ENCODE measurements at places on chromosomes 12 and 14.

DNA sequence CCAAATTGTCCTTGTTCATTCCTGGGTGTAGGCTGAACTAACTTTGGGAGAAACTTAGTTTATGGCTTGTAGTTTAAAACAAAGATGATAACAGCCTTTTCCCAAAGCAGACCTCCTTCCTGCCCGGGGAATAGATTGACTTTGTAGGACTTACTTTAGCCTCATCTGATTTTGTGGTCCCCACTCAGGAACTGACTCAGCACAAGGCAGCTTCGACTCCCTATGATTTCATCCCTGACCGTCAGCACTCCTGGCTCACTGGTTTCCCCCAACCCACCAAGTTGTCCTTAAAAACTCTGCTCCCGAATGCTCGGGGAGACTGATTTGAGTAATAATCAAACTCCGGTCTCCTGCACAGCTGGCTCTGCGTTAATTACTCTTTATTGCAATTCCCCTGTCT is 40.1 kb upstream of the DDHD1 start:
- no peak overlapping the region for H3K4me3 ChIP-seq
- H3K27me3 ChIP-seq = peaks cover 4% of the 10 kb centered on the region
- peaks cover 19% of the 10 kb centered on the region for H3K4me1 ChIP-seq
- DNase-seq = no peak

GRCh38 chr14:22163051-22163450 is 426.0 kb downstream of the DAD1 start:
- no peak overlapping the region for H3K4me3 ChIP-seq
- H3K27me3 ChIP-seq = peaks cover 11% of the 10 kb centered on the region
- peaks cover 7% of the 10 kb centered on the region for H3K4me1 ChIP-seq
- DNase-seq = no peak

DNA sequence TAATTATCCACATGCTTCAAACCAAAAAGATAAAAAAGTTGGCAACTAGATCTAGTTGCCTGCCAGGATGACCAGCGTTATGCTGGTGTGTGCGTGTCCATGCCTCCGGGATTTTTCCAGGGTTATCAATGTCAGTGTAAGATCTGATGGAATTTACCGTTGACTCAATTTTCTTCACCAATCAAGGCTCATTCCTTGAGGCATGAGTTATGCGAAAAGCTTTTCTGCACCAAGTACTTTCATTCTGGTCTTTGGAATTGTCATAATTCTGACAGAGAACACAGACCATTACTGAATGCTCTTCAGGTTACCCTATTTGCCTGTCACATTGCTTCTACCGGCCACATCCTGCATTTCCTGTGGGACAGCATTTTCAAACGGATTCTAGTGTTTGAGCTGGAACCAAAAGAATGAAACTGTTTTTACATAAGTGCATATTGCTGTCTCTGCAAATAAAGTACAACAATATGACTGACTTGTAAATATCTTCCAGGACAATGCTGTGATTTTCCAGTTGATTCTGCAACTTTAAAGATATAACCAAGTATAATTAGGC is 91.8 kb downstream of the DUSP16 start:
- H3K27ac ChIP-seq = no peak overlapping the region
- DNase-seq = no peak
- no peaks in the 10 kb centered on the region for H3K27me3 ChIP-seq

DNA sequence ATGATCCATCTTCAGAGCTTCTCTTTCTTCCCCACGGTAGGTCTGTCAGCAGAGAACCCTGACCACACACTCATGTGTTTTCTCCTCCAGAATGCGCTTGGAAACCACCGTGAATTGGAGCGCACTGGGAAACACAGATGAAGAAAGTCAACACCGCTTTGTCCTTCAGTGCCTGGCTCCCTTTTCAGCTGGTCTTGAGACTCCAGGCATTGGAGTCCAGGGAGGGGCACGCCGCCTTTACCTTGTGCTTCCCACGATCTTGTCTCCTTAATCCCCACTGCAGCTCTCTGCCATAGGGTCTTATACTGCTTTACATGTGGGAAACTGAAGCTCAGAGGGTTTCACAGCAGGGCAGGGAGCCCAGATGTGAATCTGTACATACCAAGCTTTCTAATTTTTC is 1.1 kb downstream of the FAM90A1 start:
- peak overlapping the region; percentile 33 for H3K27ac ChIP-seq
- no peak overlapping the region for H3K4me3 ChIP-seq
- peaks cover 14% of the 10 kb centered on the region for H3K4me1 ChIP-seq
- no peak for DNase-seq
- peaks cover 14% of the 10 kb centered on the region for H3K36me3 ChIP-seq

GRCh38 chr12:68919581-68920239 is 13.3 kb downstream of the CPM start:
- no peak overlapping the region for H3K4me3 ChIP-seq
- no peaks in the 10 kb centered on the region for H3K36me3 ChIP-seq
- H3K27ac ChIP-seq = peak overlapping the region; percentile 58
- peaks cover 2% of the 10 kb centered on the region for H3K27me3 ChIP-seq

- H3K4me1 ChIP-seq = peaks cover 45% of the 10 kb centered on the region
- H3K27me3 ChIP-seq = no peaks in the 10 kb centered on the region
- H3K27ac ChIP-seq = no peak overlapping the region
- H3K36me3 ChIP-seq = peaks cover 47% of the 10 kb centered on the region
- DNase-seq = no peak
- H3K4me3 ChIP-seq = no peak overlapping the region
Measured at GRCh38 chr12:51974646-51975045, 23.1 kb downstream of the ACVR1B start.

DNA sequence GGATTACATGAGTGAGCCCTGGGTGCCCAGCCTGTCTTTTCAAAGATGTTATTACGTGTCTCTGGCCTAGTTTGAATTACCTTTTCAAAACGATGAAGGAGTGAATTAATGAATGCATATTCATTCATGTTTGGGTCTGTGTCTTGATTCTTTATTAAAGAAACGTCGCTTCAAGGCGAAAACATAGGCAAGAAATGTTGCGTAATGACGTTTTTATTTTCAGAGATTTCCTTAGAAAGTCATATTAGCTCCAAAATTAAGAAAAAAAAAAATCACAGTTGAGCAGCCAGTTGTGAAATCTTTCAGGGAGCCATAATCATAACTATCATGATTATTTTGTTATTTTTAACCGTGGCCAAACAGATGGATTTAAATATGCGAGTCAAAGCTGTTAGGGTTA is 3.5 kb downstream of the PPFIBP1 start:
- no peak for DNase-seq
- peaks cover 10% of the 10 kb centered on the region for H3K36me3 ChIP-seq
- H3K27ac ChIP-seq = no peak overlapping the region

DNA sequence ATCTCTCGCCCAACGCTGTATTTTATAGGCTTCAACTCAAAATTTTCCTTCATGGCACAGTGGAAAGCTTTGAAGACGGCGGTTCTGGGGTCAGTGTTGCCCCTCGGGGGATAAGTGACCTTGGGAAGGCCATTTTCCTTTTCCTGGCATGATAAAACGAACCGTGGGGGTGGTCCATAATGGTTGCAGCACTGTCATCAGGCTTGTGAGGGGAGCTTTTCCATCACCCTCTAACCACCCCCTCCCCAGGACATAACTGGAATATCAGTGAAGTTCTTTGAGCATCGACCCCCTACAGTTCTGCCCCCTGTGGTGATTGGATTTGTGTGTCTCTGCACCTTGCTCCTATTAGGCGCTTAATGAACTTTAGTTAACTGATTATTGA is 16.0 kb downstream of the FOS start:
- H3K36me3 ChIP-seq = no peaks in the 10 kb centered on the region
- H3K27ac ChIP-seq = peak overlapping the region; percentile 96
- H3K4me3 ChIP-seq = peak overlapping the region; percentile 77
- DNase-seq = peak; percentile 18

DNA sequence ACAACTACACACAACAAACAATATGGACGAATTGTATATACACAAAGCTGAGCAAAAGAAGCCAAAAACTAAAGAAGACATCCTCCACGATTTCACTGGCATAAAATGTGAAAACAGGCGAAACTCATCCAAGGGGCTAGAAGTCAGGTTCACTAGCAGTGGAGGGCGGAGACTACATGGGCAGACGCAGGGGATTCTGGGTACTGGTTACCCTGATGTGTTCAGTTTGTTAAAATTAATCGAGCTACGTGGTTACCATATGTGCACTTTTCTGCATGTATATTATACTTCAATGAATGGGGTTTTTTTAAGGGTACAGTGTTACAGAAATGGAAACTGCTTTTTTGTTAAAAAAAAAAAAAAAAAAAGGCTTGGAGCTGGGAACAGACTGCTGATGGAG is 12.3 kb downstream of the KDM2B start:
- no peak for DNase-seq
- H3K27ac ChIP-seq = peak overlapping the region; percentile 95
- H3K4me3 ChIP-seq = no peak overlapping the region
- no peaks in the 10 kb centered on the region for H3K27me3 ChIP-seq

DNA sequence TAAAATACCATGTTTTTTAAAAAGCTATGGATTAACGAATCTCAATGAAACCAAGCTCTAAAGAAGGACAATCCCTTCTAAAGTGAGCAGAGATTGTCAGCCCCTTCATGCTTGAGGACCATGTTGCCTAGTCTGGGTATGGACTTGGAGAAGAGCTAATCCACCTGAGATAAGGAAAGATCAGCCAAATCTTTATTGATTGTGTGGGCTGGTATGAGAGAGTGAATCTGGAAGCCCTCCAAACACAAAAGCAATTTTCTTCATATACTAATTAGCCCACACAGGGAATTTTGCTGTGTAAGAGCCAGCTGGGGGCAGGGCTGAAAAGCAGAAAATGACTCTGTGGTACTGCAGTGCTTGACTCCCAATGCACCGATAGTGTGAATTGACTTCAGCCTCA is 47.4 kb upstream of the DICER1 start:
- H3K36me3 ChIP-seq = peaks cover 28% of the 10 kb centered on the region
- H3K4me3 ChIP-seq = no peak overlapping the region
- H3K27me3 ChIP-seq = no peaks in the 10 kb centered on the region
- no peak for DNase-seq
- peaks cover 8% of the 10 kb centered on the region for H3K4me1 ChIP-seq

DNA sequence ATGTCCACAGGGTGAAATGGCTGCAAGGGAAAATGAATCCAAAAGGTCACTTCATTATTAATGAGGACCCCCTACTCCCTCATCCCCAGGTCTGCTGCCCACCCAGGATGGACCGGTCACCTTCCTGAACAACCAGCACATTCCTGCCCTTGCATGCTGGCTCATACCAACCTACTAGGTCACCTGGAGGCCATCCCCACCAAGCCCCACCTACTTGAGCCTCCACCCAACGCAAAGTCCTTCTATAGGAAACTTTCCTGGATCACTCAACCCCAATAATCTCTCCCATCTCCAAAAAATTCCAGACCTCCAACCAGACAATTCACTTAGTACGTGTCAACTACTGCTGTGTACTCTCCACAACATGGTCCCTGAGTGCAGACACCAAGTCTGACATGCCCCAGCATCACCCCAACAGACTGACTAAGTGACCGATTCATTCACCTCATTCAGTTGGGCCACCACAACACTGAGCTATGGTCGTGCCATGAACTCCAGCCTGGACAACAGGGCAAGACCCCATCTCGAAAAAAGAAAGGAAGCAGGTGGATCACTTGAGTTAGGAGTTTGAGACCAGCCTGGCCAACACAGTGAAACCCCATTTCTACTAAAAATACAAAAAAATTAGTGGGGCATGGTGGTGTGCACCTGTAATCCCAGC is 18.1 kb downstream of the CLMN start:
- H3K36me3 ChIP-seq = peaks cover under 1% of the 10 kb centered on the region
- H3K27me3 ChIP-seq = peaks cover 38% of the 10 kb centered on the region
- H3K4me1 ChIP-seq = peaks cover 62% of the 10 kb centered on the region
- DNase-seq = no peak
- H3K27ac ChIP-seq = no peak overlapping the region
- H3K4me3 ChIP-seq = no peak overlapping the region

- DNase-seq = no peak
- H3K4me3 ChIP-seq = peak overlapping the region; percentile 6
- H3K36me3 ChIP-seq = peaks cover 31% of the 10 kb centered on the region
- peaks cover 37% of the 10 kb centered on the region for H3K4me1 ChIP-seq
- H3K27me3 ChIP-seq = peaks cover 13% of the 10 kb centered on the region
Measured at GRCh38 chr12:93568091-93568490, 4.4 kb upstream of the SOCS2 start.

DNA sequence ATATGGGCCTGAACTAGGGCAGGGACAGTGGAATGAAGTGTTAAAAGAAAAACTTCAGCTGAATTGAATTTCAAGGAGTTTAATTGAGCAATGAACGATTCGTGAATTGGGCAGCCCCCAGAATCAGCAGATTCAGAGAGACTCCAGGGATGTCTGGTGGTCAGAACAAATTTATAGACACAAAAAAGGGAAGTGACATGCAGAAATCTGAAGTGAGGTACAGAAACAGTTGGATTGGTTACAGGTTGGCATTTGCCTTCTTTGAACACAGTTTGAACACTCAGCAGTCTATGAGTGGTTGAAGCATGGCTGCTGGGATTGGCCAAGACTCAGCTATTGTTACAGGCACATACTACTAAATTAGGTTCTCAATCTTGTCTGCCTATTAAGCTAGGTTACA is 9.7 kb upstream of the TBPL2 start:
- H3K4me3 ChIP-seq = no peak overlapping the region
- no peak overlapping the region for H3K27ac ChIP-seq
- no peaks in the 10 kb centered on the region for H3K27me3 ChIP-seq
- peaks cover 30% of the 10 kb centered on the region for H3K4me1 ChIP-seq
- no peaks in the 10 kb centered on the region for H3K36me3 ChIP-seq

- H3K4me1 ChIP-seq = peaks cover 27% of the 10 kb centered on the region
- no peaks in the 10 kb centered on the region for H3K36me3 ChIP-seq
- H3K4me3 ChIP-seq = no peak overlapping the region
- H3K27ac ChIP-seq = no peak overlapping the region
Measured at GRCh38 chr12:52535574-52535973, 15.4 kb upstream of the KRT5 start.

Measured in nephron progenitor cell (in vitro differentiated cells).